ENCODE measurements at places on chromosomes 1 and 21.

GRCh38 chr1:197063212-197063611 is 3.8 kb downstream of the F13B start:
- no peak for DNase-seq

- no peak for DNase-seq
These were observed 3.6 kb upstream of the SMPDL3B start for GRCh38 chr1:27931184-27931583.

DNA sequence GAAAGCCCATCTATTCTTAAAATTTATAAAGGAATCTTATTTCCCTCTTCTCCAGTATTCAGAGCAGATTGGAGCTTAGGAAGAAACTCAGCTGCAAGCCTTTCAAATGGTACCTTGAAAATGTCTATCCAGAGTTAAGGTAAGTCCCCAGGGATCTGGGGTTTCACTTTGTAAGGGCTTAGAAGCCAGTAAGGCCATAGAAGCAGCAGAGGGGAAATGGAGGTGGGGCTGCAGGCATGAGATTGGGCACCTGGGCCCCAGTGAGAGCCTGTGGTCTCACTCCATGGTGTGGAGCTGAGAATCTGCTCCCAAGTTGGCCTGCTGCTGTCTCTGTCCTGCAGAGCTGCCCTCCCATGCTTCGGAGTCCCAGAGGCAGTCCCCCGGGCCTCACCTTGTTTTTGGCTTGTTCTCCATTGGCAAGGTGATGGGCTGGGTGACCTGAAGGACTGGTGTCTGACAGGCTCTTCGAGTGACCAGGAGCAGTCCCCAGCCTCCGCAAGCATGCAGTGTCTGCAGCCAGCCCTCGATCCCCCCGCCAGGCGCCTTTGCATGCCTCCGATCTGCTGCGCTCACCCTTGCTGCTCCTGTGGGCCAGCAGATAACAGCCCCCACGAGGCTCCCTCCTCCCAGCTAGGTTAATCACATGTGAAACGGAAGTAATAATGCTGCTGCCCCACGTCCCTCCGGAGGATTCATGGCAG is 163.1 kb downstream of the PGBD5 start:
- DNase-seq: no peak

- DNase-seq: no peak
These were observed 156.4 kb upstream of the EDN2 start for GRCh38 chr1:41640756-41641474.

DNA sequence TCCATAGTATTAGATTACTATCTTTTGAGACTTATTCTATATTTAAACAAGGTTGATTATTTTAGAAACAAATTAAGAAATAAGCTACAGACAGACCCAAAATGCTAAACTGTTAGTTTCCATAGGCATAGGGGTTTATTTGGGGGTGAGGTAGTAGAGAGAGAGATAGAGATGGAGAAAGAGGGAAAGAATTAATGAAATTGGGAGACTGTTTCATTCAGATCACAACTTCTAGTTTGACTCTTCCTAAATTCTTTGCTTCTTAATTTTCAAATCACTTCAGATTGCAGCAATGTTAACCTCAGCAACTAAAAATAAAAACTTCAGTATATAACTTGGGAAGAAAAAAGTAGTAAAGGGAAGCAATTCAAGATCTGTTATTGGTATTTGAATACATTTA is 3.4 kb downstream of the JUN start:
- no peak for DNase-seq

DNA sequence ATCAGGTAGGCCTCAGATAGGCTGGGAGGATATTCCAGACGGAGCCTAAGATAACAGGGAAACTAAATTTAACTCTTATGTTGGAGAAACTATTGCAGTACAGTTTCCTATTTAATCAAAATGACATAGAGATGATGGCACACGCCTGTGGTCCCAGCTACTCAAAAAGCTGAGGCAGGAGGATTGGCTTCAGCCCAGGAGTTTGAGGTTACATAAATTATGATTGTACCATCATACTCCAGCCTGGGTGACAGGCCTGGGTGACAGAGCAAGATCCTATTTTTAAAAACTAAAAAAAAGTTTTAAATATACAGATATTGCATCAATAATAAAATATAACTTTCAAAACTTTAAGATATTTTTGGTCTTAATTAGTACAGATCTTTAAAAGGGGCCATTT is 25.2 kb upstream of the TAL1 start:
- DNase-seq: no peak

DNA sequence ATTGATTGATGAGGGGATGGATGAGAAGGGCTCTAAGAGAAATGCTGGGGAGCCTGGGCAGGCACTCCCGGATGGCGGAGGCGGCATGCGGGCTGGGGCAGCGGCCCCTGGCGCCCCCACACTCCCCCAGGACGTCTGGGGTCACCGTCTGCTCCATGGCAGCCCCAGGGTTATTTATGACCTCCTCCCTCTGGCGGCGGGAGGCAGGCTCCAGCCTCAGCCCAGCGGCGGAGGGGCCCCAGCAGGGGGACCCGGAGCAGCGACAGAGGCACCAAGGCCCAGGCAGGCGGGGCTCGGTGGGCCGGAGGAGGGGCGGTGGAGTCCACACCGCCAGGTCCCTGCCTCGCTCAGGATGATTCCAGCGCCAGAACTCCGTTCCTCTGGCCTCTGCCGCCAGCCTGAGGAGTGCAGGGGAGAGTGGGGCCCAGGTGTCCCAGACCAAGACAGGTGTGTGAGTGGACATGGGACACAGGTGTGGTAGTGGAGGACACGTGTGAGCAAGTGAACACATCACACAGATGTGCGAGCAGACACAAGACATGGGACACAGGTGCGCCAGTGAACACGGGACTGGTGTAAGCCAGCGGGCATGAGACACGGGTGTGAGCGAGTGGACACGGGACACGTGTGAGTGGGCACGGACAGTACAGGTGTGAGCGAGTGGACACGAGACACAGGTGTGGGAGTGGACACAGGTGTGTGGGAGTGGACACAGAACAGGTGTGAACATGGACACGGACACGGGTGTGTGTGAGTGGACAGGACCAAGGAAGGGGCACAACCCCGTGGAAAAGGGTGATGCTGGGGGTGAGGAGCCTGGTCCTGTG is 2.5 kb upstream of the SAMD11 start:
- DNase-seq: peak; percentile 48

GRCh38 chr21:34845521-34846451 is 177.0 kb downstream of the CLIC6 start:
- DNase-seq: peak; percentile 28

DNA sequence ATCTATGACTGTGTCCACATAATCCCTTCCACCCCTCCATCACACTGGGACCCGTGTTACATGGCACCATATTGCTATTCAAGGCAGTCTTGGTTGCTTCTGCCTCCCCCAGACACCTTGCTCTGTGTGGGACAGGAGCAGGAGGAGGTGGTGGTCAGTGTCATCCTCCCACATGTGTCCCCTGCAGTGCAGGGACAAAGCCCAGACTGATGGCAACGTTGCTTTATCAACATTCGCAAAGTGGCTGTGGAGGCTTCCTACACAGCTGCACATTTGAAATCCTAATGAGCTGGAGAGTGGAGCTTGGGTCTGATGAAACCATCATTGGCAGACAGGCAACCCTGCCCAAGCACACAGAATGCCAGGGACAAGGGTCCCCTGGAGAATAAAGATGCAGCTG is 26.2 kb downstream of the TRIM67 start:
- no peak for DNase-seq

DNA sequence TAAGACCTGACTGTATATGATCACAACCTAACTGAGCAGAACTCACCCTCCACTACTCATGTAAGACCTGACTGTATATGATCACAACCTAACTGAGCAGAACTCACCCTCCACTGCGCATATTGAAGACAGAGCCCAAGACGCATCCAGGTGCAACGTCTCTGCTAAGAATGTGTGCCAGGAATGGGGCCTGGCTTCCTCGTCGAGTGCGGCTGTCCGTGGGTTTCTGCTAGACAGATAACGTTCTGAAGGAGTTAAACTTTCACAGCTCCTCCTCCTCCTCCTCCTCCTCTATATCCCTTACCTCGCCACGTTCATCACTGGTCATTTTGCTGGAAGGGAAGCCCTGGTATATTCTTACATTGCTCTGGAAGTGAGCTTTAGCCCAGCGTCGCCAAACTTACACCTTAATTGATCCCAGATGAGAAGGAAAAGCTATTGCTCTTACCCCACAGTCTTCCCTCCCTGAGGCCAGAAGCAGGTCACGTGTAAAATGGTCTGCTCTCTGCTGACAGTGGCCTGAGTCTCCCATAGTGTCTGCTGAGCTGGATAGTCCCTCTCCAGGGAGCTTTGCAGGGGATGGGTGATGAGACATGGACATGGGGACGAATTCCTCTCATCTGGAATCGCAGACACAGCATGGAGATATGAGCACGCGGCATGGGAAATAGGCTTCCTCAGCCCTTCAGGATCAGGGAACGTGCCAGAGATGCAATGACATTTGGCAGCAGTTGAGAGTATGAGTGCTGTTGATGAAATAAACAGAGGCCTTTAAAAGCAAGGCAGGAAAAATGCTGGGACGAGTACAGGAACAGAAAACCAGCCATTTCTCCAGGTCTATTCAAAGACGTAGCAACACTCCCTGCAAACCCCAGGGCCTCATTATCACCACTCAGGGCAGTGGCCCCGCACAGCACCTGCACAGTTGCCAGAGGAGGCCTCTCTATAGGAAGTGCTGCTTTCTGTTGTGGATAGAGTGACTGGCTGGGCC is 528.1 kb downstream of the KIF26B start:
- no peak for DNase-seq

Measured in stimulated activated naive CD8-positive, alpha-beta T cell treated with anti-CD3 and anti-CD28 coated beads, Interleukin-15, Interleukin-2, amounts not matched to agents 100 U/mL and 50 U/mL, for 24 hours (primary cell).